ENCODE measurements at places on chromosomes 11 and 22.

DNA sequence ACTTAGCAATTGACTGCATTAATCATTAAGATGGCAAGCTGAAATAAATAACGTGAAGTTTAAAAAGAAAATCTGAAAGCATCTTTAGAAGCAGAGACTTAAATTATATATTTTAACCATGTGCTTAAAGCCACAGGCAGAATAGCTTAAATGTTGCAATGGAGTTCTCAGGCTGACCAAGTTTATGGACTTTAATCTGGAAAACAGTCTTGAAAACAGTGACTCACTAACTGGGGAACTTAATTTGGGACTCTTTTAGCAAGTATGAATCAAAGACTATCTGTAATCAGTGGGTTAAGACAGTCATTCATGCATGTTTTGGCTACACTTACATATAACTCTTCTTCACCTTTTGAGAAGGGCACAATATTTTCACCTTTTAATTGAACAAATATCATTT lies 12.6 kb upstream of the GLYATL1 start:
- DNase-seq: no peak

- DNase-seq: no peak
These were observed 20.3 kb upstream of the PARVG start for GRCh38 chr22:44160421-44160820.

DNA sequence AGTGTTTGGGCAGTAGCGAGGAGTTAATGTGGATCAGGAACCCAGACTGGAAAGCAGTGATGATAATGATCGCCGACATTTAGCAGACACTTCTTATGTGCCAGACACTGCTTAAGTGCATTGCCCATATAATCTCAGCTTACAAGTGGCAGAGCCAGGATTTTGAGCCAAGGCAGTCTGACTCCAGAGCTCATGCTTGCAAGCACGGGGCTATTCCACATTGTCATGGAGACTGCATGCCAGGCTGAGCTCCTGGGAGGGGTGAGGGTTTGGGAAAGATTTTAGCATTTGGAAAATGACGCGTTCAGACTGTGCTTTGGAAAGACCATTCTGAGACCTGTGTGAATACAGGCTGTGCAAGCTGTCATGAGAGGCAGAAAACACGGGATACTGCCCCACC lies 302.7 kb downstream of the DDX10 start:
- no peak for DNase-seq

DNA sequence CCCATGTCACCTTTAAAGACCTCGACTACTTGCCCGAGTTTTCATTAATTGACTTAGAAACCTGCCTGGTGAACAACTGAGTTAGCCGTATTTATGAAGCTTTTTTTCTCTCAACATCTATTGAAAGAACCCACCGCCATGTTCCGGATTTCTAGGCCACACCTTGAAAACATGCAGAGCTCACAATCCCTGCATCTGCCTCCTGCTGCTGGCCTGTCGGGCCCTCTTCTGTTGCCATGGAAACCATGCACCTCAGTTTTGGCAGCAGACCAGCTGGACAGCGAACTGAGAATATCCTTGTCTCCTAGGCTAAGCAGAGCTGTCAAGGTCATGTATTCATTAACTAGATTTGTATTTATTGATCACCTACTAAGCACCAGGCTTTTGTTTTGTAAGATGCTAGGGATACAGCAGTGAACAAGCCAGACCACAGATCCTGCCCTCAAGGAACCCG lies 4.3 kb upstream of the PATZ1 start:
- DNase-seq: no peak

DNA sequence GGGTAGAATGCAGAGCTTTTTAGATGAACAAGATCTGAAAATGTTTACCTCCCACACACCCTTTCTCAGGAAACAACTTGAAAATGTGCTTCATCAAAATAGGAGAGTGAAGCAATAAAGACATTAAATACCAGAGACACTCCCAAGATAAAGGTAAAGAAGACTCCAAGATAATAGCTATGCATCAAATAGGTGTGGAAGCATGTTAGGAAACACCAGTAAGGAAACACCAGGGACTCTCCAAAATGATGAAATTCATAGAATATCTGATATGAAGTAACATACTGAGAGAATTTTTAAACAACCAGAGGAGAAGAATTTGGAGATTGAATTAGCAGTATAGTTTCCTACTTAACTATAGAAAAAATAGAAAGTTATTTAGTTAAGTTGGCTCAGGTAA lies 57.0 kb downstream of the OR10A6 start:
- DNase-seq: no peak

DNA sequence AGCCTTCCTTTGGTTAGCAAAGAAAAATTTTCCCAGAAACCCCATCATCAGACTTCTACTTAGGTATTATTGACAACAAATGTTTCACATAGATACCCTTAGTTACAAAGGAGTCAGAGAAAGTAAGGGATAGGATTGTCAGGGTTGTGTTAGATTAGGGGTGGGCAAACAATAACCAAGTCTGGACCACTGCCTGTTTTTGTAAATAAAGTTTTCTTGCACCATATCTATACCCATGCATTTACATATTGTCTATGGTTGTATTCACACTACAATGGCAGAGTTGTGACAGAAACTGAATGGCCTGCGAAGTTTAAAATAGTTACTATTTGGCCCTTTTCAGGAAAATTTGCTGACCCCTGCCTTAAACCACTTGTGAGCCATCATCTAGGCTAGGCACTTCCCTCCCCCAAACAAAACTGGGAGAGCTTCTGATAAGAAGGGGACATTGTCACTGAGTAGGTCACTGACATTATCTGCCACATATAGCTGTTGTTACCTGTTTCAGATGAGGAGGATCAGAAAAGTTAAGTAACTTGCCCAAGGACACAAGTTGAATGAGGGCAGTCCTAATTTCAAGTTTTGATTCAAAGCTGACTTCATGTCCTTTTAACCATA lies 40.7 kb upstream of the TMEM135 start:
- DNase-seq: no peak

DNA sequence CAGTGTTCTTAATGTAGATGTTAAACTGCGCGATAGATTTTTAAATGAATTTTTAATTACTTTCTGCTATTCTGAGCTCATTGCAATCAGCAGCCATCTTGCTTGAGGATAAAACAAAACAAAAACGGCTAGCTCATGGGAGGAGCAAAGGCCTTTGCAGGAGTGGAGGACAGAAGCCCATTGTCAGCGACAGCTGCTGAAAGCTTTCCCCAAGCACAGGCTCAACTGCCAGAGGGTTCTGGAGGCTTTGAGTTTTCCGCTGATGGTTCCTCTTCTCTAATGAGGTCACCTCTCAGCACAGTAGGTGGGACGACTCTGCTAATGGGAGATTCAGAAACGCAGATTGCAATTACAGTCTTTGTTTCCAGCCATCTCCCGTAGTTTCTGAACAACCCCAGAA lies 167.1 kb upstream of the TTC12 start:
- DNase-seq: peak; percentile 62

DNA sequence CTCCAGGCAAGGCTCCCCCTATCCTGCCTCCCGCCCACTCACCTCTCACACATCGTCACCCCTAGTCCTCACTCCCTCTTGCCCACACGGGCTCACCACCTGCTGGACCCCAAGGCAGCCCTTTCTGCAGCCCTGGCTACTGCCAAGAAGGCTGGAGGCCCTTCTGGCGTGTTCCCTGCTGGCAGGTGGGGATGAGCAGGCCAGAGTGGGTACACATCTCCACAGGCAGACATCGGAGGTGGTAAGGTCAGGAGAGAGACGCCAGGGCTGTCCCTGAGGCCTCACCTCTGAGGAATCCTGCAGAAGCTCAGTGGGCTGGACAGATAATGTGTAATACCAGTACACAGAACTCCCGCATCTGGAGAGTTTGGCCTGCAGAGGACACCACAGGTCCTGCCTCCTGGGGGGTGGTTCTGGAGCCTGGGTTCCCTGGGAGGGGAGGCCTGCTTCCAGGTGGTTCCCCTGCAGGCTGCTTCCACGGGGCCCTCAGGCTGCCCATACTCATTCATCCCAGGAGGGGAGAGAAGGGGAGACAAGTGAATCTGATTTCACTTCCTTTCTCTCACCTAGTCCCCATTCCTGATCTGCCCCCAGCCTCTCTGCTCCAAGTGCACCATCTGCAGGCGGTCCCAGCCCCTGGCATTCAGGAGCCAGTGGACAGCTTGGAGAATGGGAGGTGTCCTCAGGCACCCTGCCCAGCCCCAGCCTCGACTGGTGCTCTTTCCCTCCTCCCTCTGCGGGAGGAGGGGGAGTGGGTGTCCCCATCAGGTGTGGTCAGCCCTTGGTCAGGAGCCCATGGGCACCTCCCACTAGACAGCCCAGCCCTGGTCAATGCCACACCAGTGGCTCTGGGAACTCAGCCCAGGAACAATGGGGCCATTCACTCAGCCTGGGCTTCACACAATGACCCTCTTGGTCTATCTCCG lies 6.1 kb upstream of the CHST1 start:
- no peak for DNase-seq

DNA sequence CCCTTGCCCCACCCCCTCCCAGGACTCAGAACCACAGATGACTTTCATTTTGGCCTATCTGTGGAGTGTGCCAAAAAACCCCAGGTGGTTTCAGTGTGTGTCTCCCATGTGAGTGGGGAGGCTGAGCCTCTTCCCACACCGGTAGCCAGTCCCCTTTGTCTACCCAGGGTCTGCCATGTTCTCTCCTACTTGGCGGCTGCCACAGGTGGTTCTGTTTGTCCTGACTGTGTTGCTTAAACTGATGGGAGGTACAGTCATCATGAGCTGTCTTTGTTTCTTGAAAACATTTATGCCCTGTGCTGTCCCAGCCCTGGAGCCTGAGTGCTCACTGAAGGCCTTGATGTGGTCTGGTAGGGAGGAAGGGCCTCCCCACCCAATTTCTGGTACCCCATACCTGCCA lies 39.7 kb upstream of the SUSD2 start:
- no peak for DNase-seq

DNA sequence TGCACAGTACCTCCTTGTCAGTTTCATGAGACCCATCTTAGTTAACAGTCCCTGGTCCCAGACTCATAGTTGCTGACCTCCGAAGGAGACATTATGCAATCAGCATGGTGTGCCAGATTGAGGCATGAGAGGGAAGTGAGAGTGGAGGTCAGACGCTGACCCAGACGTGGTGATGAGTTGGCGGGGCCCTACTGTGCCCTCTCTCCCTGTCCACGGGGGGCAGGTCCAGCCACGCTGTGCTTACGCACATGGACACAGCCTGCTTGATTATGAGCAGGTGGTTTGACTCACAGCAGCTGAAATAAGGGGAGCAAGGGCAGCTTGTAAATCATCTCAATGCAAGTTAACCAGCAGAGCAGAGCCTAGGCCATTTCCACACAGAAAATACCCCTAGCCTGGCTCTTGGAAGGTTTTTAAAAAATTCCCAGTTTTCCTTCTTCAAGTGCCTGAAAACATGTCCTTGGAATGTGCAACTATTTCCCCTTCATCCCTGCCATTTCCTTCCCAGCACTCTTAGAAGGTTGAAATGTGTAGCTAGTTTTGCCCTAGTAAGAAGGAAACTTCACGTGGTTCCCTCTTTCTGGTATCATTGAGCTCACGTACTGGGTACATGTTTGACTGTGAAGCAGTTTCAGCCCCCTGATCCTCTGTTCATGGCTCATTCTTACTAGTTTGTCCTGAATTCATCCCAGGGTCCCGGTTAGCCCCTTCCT lies 122.6 kb upstream of the SORL1-AS1 start:
- DNase-seq: no peak

GRCh38 chr11:69523453-69523852 lies 42.0 kb downstream of the LINC01488 start:
- DNase-seq: no peak

- DNase-seq: peak; percentile 35
These were observed at the start of gene VSTM5 for GRCh38 chr11:93850594-93851018. TSS of gene VSTM5 (minus strand) at chr11:93850618. CDS start at chr11:93850502, 116 bp downstream.

GRCh38 chr11:102788334-102788995 lies 8.0 kb upstream of the MMP10 start:
- no peak for DNase-seq

DNA sequence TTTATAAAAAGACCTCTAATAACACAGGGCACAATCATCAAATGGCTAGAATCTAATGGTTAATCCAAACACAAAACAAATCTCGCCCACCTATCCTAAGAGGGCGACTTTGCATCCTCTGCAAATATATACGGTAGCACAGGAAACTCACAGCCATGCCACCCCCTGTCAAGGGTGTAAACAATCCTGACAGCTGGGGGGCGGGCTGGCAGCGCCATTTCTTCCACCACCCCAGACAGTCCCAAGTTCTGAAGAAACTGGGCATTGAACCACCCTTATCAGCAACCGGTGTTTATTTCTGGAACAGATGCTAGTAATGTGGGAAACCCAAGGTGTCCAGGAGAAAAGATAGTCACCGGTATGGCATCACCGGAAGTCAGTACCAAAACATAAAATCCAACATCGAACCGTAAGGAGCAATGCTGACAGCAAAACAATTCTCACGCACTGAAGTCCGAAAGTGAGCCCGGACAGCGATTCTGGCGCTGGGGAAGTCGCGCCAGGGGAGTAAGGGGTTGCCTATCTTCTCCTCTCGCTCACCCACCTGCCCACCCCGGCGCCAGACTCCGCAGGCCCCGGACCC lies 825 bp downstream of the FBXO3 start:
- no peak for DNase-seq

DNA sequence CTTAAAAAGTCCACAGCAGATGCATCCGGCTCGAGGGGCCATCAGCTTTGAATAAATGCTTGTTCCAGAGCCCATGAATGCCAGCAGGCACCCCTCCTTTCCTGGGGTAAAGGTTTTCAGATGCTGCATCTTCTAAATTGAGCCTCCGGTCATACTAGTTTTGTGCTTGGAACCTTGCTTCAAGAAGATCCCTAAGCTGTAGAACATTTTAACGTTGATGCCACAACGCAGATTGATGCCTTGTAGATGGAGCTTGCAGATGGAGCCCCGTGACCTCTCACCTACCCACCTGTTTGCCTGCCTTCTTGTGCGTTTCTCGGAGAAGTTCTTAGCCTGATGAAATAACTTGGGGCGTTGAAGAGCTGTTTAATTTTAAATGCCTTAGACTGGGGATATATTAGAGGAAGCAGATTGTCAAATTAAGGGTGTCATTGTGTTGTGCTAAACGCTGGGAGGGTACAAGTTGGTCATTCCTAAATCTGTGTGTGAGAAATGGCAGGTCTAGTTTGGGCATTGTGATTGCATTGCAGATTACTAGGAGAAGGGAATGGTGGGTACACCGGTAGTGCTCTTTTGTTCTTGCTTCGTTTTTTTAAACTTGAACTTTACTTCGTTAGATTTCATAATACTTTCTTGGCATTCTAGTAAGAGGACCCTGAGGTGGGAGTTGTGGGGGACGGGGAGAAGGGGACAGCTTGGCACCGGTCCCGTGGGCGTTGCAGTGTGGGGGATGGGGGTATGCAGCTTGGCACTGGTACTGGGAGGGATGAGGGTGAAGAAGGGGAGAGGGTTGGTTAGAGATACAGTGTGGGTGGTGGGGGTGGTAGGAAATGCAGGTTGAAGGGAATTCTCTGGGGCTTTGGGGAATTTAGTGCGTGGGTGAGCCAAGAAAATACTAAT lies 1.9 kb downstream of the NEAT1 start:
- DNase-seq: no peak

DNA sequence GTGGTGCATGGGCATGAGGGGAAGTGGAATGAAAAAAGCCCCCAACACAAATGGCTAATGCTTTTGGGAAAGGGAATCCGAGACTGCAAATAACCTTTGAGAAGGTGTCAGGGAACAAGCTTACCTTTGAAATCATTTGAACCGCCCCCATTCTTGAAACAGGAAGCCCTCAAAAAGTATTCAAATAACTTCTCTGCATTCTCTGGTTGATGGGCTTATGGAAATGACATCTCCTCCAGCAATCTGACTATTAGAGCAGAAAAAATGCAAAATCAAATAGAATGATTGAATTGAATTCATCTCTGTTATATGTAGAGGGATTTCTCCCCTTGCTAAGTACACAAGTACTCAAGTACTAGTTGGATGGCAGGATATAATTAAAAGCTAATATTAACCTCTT lies 409.9 kb downstream of the TMEM135 start:
- no peak for DNase-seq

Measured in NCI-H510A treated with DMSO at 0.1 percent for 48 hours (cell line).